ENCODE measurements at places on chromosomes 16 and 17.

- DNase-seq, result no peak
These were observed 11.6 kb downstream of the EFCAB13 start for GRCh38 chr17:47335101-47335936.

- DNase-seq, result no peak
These were observed 4.1 kb downstream of the ASIC2 start for GRCh38 chr17:33288954-33289353.

GRCh38 chr17:54172096-54172984 is 349.6 kb downstream of the KIF2B start:
- no peak for DNase-seq

- DNase-seq, result no peak
These were observed 18.8 kb downstream of the SIAH1 start for GRCh38 chr16:48366165-48367093.

DNA sequence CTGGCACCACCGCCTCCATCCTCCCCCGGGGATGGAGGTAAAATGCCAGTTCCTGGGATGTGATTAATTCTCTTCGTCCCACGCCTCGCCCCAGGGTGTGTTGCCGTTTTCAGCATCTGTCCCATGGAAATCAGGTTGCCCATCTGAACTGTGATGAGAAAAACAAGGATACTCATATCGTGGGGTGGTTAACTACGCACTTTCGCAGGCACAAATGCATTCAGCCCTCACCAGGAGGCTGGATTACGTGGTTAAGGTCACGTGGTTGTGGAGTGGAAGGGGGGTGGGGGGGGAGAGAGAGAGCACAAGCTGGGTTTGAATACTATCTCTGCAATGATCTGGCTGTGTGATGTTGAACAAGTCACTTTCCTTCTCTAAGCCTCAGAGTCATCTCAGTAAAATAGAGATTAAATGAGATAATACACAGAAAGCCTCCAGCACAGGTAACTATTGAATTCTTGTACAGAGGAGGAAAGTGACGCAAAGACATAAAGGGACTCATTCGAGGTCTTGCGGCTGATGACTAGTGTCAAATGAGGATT is 74.7 kb downstream of the BMERB1 start:
- no peak for DNase-seq

DNA sequence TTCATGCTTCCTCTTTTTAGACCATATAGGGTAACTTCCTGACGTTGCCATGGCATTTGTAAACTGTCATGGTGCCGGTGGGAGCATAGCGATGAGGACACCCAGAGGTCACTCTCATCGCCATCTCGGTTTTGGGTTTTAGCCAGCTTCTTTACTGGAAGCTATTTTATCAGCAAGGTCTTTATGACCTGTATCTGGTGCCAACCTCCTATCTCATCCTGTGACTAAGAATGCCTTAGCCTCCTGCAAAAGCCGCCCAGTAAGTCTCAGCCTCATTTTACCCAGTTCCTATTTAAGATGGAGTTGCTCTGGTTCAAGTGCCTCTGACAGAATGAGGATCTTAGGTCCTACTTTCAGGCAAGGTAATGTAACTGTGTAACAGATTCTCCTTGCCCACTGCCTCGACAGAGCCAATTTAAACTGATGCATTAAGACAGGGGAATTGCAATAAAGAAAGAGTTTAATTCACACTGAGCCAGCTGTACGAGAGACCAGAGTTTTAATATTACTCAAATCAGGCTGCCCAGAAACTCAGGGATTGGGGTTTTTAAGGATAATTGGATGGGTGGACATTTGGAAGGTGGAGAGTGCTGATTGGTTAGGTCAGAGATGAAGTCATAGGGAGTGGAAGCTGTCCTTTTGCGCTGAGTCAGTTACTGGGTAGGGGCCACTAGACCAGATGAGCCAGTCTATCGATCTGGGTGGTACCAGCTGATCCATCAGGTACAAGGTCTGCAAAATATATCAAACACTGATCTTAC is 59.9 kb upstream of the ATF7IP2 start:
- no peak for DNase-seq

GRCh38 chr16:8436931-8437330 is 153.4 kb downstream of the TMEM114 start:
- DNase-seq, result no peak

DNA sequence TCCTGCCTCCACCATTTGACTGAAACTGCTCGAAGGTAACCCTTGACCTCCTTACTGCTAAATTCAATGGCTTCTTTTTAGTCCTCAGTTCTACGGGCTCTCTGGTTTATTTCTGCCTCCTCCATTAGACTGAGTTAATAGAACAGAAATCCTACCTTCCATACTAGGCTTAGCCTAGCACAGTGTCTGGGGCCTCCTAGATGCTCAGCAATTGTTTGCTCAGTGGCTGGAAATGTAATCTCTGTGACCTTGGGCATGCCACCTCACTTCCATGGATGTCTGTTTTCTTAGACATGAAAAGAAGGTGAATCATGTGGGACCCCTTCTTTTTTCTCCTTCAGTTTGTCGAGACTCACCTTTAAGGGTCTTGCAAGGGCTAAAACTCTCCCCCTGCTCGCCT is 19.7 kb downstream of the NXPH3 start:
- no peak for DNase-seq

GRCh38 chr17:44828919-44829522 is 1.1 kb downstream of the GJC1 start:
- DNase-seq, result no peak

GRCh38 chr17:20966870-20967269 is 75.9 kb downstream of the USP22 start:
- DNase-seq, result no peak

GRCh38 chr17:205817-206216 is 24.4 kb upstream of the DOC2B start:
- peak; percentile 47 for DNase-seq

GRCh38 chr16:83244057-83244456 is 563.7 kb upstream of the HSBP1 start:
- no peak for DNase-seq

- no peak for DNase-seq
These were observed 43.0 kb upstream of the TANGO6 start for GRCh38 chr16:68800257-68800875.

GRCh38 chr16:3035972-3036725 is 595 bp downstream of the BICDL2 start:
- no peak for DNase-seq

DNA sequence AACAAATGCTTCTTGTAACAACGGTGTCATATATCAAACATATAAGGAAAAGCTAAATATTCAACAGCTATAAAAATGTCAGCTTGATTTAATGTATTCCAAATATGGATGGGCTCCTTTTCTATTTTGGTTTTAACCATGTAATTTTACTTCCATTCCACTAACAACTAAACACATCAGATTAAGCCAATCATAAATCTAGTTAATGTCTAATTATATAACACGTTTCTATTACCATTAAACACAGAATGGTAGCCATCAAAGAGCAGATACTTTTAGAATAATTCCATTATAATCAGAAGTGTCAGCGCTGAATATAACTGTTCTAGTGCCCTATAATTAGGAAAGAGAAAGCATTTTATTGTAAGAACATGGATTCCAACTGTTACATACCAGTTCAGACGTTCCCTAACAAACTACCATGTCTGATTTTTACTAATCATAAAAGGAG is 10.0 kb downstream of the CMC2 start:
- DNase-seq, result no peak

GRCh38 chr17:81032641-81033480 is 2.1 kb upstream of the BAIAP2 start:
- peak; percentile 70 for DNase-seq

DNA sequence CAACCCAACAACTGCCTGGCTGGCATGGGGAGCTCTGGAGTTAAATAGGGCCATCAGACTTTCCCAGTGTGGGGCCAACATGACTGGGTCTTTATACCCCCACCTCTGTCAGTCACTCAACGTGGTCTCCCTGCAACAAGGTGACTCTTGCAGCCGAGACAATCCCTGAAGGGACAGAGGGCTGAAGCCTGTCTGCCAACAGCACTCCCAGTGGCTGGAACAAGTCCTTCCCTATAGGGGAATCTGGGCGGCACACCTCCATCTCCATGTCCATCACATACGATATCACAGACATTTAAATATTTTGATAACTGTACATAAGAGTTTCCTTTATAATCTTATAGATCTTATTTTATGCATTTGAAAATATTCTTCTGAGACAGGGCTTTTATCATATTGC is 4.8 kb upstream of the MAPT start:
- no peak for DNase-seq

DNA sequence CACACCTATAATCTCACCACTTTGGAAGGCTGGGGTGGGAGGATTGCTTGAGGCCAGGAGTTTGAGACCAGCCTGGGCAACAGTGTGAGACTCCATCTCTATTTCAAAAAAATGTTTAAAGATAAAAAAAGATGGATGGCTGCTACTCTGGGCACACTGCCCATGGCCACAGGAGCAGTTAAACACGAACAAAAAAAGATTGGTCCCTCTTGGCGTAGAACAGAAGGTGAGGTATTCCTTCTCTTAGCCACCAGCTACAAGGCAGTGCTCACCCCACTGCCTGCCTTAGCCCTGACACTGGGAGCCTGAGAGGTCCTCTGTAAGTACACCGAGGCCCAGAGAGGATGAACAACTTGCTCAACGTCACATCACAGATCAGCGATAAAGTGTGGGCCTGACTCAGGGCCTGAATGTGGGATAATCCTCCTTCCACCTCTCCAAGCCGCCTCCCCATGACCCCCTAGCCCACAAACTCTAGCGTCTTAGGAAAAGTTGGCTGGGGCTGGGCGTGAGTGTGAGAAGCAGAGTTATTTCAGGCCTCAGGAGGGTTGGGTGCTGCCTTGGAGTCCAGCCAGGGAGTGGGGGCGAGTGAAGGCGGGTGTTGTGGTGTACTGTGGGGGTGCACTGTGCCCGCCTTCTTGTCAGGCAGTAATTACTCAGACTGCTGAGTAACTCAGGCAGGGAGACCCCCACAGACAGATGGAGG is 2.3 kb upstream of the DPH1 start:
- no peak for DNase-seq

DNA sequence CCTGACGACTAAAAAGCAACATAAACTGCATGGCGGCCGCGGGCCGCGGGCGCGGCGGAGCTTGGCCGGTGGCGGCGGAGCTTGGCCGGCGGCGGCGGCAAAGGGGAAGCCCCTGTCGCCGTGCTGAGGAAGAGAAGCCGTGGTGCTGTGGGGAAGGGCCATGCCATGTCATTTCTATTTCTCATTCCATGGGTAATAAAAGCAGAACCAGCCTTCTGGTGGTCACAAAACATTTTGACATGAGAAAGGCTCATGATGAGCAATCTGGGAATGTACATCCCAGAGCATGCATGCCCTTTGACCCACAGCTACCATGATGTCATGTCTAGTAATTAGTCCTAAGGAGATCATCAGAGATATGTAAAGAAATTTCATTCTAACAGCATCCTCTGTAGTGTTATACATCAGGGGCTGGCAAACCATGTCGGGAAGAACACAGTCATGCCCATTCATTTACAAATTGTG is 23.9 kb upstream of the HEATR6 start:
- DNase-seq, result peak; percentile 78

GRCh38 chr16:84423416-84423837 is 55.1 kb downstream of the ATP2C2 start:
- no peak for DNase-seq

- no peak for DNase-seq
These were observed 2.3 kb downstream of the FDXR start for GRCh38 chr17:74870512-74870911.

DNA sequence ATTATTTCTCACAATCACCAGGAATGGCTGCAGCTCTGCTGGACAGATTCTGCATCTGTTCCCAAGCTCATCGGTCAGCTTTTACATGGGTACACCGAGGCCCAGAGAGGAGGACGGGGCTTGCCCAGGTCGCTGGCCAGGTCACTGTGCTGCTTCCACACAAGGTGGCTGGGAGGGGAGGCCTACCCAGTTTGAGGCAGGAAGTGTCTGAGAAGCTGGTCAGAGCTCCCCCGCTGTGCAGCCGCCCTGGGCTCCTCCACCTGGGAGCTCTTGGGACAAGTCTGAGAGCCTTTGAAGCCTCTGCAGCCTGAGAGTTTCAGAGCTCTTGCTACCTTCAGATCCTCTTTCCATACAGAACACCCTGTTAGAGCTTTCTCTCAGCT is 143.3 kb downstream of the CLEC16A start:
- DNase-seq, result no peak

- DNase-seq, result no peak
These were observed 14.0 kb downstream of the CPSF4L start for GRCh38 chr17:73247726-73248125.

DNA sequence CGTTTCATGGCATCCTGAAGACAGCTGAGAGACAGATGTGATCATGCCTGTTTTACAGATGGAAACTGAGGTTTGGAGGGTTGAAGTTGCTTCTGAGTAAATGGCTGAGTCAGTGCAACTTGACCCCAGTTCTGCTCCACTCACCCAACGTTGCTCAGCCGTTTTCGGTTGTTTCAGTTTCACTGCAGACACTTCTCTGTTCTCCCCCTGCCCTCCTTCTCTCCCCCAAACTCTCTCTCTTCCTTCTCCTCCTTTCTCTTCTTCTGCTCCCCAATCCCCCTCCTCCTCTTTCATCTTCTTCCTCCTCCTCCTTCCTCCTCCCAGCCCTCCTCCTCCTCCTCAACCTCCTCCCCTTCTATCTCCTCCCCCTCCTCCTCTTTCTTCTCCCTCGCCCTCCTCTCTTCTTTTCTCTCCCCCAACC is 9.4 kb upstream of the CEP20 start:
- DNase-seq, result no peak

GRCh38 chr17:35176897-35177296 is 17.3 kb downstream of the SLC35G3 start:
- no peak for DNase-seq

GRCh38 chr16:54806881-54807360 is 123.7 kb upstream of the IRX5 start:
- no peak for DNase-seq

DNA sequence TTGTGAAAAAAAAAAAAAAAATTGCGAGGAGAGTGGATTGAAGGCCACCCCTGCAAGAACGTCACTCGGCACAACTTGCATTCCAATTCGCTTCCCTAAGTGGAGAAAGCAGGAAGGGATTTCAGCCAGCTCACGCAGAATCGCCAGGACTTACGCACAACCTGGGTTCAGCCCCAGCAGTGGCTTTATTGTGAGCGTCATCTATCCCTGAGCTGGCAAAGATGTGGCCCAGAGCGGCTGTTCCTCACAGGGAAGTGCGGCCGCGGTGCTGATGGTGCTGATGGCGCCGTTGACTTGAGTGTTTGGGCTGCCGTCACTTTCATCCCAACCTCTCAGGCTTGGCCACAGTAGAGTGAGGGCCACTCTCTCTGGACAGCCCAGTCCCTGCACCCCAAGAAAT is 197.6 kb downstream of the NTN1 start:
- DNase-seq, result no peak

Measured in aorta (tissue), 5 donors.